ENCODE measurements at places on chromosomes 1 and 21.

- no peak for DNase-seq
Observed at GRCh38 chr1:152227310-152227928, 3.4 kb upstream of the HRNR start.

GRCh38 chr1:94101613-94102525 lies 19.1 kb downstream of the ABCA4 start:
- no peak for DNase-seq

GRCh38 chr1:39787468-39787867 lies 1.2 kb downstream of the BMP8B start:
- DNase-seq: no peak

DNA sequence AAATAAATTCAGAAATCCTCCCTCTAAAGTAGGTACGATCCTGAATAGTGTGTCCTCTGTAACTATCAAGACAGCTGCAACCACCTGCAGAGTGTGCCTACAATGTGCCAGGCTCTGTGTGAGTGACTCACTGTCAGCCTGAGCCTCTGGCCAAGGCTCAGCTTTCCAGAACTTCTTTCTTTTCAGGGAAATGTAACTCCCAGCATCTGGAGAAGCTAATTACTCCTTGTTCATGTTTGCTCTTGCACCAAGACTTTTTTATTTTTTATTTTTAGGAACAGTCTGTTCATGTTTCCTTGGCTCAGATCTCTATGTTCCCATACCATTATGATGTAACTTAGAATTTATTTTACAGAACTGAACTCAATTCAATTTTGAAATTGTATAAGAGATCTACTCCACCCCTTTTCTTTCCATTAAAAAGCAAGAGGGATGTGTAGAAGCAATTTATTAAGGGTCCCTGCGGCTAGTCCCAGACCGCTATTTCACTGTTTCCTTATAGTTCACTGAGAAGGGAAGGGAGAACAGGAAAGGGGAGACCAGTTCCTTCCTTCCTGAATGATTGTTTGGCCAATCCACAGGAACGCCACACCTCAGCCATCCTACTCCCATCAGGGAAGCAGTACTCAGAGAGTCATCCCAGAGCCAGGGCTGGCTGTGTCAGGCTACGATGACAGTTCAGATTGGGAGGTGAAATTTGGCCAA lies 112.4 kb upstream of the ZNF648 start:
- no peak for DNase-seq

DNA sequence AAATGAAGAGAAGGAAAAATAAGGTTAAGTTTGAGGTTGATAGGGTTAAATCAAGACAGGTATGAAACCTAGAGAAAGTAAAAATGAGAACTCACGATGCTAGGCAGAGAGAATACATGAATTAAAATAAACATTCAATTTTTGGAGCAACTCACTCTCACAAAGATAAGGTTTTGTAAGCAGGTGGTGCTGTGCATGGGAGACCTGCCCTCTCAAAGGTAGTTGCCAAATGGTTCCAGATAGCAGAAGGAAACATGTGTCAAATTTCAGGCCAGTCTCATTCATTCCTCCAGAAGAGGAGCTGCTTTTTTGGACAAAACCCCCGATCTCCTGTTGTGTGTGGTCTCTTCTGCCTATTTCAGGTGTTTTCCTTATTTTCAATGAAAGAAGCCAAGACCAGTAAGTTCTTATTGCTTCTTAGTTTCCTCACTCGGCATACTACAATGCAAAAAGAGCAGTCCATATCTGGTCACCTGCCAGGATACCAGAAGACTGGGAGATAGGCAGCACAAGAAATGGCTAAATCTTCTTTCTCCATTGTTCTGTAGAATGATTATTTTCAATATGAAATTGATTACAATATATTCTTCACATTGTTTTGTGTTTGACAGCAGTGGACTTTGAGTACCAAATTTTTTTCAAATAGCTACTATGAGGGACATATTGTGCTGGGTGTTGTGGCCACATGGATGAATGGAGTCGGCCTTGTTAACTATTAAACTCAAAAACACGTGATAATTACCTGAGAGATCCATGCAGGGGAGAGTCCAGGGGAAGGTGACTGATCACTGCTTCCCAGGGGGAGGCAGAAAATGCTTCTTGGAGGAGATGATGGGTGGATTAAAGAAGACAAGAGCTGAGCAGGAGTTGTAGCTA lies 3.6 kb downstream of the CR1L start:
- DNase-seq: no peak

- no peak for DNase-seq
Observed at GRCh38 chr1:13701271-13701640, 1.3 kb downstream of the PRDM2 start.

GRCh38 chr1:201709564-201710295 lies 119.2 kb upstream of the IPO9 start:
- peak; percentile 67 for DNase-seq

- no peak for DNase-seq
Observed at GRCh38 chr1:39761557-39762260, 9.4 kb downstream of the OXCT2 start.

- DNase-seq: no peak
Observed at GRCh38 chr1:20695515-20695914, 22.3 kb downstream of the KIF17 start.

- DNase-seq: no peak
Observed at GRCh38 chr1:219771080-219771479, 157.3 kb downstream of the SLC30A10 start.

DNA sequence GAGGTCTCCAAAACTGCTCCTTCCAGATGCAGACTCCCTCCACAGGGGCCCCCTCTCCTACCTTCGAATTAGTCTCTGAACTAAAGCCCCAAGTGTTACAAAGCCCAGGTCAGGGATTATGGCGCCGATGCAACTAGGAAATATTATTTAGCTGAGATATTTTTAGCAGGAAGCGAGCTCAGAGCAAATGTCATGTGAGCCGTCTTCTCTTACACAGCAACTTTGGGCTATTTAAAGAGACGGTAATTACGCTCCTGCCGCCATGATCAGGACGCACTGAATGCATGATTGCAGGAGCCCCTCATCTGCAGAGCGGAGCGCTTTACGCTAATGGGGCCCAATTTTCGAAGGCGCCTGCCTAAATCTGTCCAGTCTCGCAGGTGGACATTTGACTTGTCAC lies 55.3 kb upstream of the TARDBP start:
- no peak for DNase-seq

GRCh38 chr1:200985481-200985880 lies 38.0 kb downstream of the KIF21B start:
- no peak for DNase-seq
